ENCODE measurements at places on chromosomes 2 and 18.
A peak's percentile ranks its signal among the peaks of the same experiment; 100 is the strongest.

- DNase-seq: no peak
Measured at GRCh38 chr2:133570542-133570941, 2.3 kb upstream of the NCKAP5 start.

GRCh38 chr2:54639609-54640008, 83.9 kb upstream of the EML6 start:
- DNase-seq: no peak

DNA sequence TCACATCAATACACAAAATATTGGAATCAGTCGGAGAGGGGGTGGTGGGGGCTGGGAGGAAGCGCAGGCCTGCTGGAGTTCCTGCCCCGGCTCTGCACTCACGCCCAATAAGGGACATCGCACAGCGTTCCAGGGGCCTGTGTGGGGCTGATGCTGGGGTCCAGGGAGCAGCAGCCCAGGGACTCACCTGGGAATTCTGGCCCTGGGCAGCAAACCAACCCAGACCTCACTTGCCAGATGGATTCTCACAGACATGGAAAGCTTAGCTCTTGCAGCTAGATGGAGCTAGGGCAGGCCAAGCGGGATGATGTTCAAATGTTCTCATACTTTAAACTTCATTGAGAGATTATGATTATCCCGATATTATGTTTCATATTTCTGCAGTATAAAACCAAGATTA, 266.6 kb upstream of the TANK start:
- DNase-seq: no peak

GRCh38 chr18:27057519-27058234, 127.4 kb downstream of the CHST9 start:
- DNase-seq: no peak

- DNase-seq: peak; percentile 93
Measured at GRCh38 chr2:112481528-112482233, at the start of gene TTL. Gene TTL, plus strand, starts transcription at chr2:112482156. Its CDS starts 189 bp downstream, at chr2:112482345.

GRCh38 chr2:18514526-18515461, 45.7 kb downstream of the RDH14 start:
- DNase-seq: no peak

DNA sequence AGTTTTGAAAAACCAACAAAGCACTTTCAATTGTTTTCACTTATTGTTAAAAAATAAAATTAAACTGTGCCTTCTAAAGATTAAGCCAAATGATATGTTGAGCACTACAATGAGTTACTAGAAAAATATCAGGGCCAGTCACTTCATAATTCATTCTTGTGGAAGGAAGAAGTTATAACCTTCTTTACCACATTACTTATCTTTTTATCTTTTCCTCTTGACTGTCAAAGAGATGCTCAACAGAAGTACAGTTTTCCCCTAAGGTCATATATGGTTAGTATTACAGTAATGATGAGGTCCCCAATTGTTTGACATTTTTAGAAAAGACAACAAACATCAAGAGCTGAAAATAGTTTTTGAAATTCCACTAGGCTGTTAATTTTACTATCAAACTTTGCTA, 9.4 kb downstream of the PELI1 start:
- DNase-seq: no peak

- no peak for DNase-seq
Measured at GRCh38 chr2:9100080-9100876, 96.8 kb upstream of the MBOAT2 start.

DNA sequence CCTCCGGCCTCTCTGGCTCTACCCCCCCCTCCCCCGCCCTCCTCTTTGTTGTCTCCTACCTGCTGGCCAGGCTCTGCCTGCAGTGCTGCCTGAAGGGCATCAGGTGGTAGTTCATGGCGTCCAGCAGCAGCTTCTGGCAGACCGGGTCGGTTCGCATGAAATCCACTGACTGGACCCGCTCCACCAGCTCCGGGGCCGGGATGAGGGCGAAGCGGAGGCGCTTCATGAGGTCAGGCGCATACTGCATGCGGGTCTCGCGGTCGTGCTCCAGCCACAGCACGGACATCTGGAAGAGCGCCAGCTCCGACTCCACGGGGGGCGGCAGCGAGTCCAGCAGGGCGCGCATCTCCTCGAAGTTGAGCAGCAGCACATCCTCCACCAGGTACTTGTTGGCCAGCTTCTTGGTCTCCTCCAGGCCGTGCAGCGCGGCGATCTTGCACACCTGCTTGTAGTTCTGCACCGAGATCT, 3.2 kb downstream of the KLHL14 start:
- DNase-seq: no peak

GRCh38 chr18:50193796-50194630, 934 bp downstream of the MYO5B start:
- no peak for DNase-seq

- no peak for DNase-seq
Measured at GRCh38 chr2:16248571-16249105, 308.3 kb downstream of the MYCN start.

DNA sequence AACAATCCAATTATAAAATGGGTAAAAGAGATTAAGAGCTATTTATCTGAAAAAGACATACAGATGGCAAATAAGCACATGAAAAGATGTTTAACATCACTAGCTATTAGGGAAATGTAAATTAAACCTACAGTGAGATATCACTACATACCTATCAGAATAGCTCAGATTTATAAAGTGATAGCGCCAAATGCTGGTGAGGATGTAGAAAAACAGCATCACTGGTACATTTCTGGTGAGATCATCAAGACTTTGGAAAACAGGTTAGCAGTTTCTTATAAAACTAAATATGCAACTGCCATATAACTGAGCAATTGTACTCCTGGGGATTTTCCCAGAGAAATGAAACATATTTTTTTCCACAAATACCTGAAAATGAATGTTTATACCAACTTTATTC, 100.4 kb downstream of the ACOXL start:
- no peak for DNase-seq

DNA sequence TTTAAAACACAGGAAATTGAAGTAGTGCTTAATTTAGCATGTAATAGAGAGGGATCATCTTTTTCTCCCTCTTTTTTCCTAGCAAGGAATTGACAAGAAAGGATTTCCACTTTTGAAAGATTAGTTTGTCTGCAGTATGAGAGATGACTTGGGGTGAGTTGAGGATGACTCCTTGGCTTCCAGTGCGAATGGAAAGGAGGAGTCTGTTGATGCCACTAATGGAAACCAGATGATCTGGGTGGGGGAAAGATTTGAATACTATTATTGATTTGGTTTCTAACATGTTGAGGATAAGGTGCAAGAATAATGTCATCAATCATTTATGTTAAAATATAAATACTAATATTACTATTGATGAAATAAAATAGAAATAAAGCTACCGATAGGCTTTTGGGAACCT, 205.4 kb downstream of the PPP1R1C start:
- DNase-seq: no peak

Data from mesenteric fat pad (tissue), 1 donor.